ENCODE measurements at places on chromosomes 16 and 17.

GRCh38 chr17:27747462-27748359 lies 52.6 kb downstream of the NOS2 start:
- DNase-seq = no peak

GRCh38 chr16:84082835-84083569 lies 33.7 kb downstream of the MBTPS1 start:
- no peak for DNase-seq

- DNase-seq = no peak
Observed at GRCh38 chr17:3534881-3535252, 22.7 kb downstream of the TRPV3 start.

- DNase-seq = no peak
Observed at GRCh38 chr16:87966064-87966645, 14.9 kb downstream of the BANP start.

DNA sequence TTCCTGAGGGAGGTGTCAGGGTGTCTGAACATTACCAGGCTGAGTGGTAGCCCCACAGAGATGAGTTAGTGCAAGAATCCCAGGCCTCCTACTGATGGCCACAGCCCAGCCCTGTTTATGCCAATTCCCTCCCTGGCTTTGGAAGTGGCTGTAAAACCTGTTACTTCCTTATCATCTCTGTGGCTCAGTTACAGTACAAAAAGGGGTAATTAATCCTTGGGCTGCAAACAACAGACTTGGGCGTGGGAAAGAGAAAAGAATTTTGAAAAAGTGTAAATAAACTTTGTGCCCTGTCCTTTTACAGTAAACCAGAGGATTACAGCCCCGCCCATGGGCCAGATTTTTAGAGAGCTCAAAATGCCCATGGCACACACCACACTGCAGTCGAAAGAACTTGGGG lies 73.1 kb upstream of the AXIN2 start:
- DNase-seq = no peak

DNA sequence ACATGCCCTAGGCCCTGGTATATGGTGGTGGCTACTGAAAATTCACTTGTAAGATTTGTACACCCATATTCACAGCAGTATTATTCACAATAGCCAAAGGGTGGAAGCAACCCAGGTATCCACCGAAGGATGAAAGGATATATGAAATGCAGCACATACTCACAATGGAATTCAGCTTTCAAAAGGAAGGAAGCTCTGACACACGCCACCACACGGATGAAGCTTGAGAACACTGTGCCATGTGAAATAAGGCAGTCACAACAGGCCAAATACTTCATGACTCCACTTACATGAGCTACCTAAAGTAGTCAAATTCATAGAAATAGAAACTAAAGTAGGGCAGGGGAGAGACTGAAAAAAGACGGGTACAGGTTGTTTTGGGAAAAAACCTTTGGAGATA lies 2.9 kb downstream of the XPO6 start:
- DNase-seq = no peak

GRCh38 chr16:11384184-11384955 lies 39.1 kb downstream of the RMI2 start:
- no peak for DNase-seq

DNA sequence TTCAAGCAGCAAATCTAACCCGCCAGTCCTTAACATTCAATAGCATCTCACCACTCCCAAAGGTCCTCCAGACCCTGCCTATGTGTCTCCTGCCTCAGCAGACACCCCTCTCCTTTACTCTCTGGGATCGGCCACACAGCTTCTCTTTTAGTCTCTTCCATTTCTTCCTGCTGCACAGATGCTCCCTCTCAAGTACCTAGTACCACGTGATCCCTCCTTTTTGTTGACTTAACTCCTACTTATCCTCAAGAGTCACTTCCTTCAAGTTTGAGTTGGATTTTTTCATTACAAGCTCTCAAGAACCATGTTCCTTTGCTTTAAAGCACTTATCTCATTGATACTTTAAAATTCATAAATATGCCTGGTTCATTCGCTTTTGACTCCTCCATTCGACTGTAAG lies 24.9 kb downstream of the AMFR start:
- DNase-seq = no peak

GRCh38 chr16:31508706-31509195 lies 560 bp upstream of the RUSF1 start:
- DNase-seq = no peak

DNA sequence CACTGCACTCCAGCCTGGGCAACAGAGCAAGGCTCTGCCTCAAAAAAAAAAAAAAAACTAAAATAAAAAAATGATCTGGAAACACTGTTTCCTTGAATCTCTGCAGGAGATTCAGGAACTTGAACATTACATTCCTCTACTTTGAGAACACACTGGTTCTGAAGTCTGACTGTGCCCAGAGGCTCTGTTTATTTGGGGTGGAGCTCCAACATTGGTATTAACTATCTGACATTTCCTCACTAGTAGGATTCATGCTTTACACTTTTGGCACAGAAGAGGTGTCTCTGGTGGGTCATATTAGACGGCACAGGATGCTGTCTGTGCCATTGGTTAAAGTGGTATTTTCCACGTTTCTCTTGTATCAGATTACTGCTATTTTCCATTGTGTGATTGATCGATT lies 10.4 kb downstream of the SULT1A2 start:
- no peak for DNase-seq

GRCh38 chr16:1923299-1924034 lies 5.3 kb upstream of the HS3ST6 start:
- no peak for DNase-seq

- DNase-seq = no peak
Observed at GRCh38 chr17:75959051-75959838, 18.4 kb upstream of the FBF1 start.

- no peak for DNase-seq
Observed at GRCh38 chr17:31466096-31466760, 74.8 kb downstream of the RAB11FIP4 start.

DNA sequence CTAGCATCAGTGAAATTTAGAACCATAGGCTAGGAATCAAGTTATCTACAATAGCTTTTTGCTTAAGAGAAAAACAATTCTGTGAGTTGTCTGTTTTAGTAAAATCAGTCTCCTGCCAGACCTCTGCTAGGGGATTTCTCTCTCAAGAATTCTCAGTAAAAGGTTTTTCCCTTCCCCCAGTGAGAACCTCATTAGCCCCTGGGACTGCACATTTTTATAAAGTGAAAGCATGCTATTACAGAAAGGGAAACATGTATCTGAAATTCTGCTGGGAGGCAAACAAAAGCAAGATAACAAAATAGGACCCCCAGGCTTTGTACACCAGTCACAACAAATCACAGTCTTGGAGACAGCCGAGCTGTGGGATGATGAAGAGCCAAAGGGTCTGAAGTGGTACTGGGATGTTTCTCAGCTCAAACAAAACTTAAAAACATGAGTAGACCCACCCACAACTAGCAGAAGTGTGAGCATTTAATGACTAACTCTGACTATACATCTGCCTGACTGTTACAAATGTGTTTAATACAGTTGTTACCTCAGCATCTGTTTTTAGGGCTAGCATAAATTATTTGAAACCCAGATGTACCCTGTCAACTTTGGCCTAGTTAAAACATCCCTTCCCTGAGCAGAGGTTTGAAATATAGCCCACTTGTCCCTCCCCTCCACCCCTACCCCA lies 20.0 kb upstream of the GLG1 start:
- no peak for DNase-seq

GRCh38 chr16:89764711-89765201 lies 43.4 kb downstream of the ZNF276 start:
- no peak for DNase-seq

DNA sequence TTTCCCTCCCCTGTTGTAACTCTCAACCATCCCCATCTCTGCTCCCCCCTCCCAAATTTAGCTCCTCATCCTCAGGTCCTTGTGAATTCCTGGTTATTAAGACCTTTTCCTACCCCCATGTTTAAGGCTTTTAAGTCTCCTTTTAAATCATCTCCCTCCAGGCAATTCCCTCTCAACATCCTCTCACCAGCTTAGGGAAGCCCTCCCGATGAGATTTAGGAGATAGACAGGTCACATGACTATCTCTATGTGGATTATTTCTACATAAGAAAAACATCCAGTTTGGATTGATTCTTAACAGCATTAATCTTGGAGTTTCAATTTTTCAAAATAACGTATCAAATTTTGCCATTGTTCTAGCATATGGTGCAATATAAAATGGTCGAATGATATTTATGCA lies 12.5 kb upstream of the WSB1 start:
- no peak for DNase-seq

DNA sequence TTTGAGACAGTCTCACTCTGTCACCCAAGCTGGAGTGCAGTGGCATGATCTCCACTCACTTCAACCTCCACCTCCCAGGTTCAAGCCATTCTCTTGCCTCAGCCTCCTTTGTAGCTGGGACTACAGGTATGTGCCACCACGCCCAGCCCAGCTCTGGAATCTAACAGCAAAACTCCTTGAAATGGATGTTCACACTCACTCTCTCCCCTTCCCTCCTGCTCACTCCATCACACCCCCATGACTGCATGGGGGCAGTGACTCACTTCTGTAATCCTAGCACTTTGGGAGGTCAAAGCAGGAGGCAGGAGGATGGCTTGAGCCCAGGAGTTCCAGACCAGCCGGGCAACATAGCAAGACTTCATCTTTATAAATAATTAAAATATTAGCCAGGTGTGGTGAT lies 11.1 kb upstream of the TFAP4 start:
- DNase-seq = no peak

- DNase-seq = no peak
Observed at GRCh38 chr17:43759836-43760235, 1.2 kb upstream of the SOST start.

DNA sequence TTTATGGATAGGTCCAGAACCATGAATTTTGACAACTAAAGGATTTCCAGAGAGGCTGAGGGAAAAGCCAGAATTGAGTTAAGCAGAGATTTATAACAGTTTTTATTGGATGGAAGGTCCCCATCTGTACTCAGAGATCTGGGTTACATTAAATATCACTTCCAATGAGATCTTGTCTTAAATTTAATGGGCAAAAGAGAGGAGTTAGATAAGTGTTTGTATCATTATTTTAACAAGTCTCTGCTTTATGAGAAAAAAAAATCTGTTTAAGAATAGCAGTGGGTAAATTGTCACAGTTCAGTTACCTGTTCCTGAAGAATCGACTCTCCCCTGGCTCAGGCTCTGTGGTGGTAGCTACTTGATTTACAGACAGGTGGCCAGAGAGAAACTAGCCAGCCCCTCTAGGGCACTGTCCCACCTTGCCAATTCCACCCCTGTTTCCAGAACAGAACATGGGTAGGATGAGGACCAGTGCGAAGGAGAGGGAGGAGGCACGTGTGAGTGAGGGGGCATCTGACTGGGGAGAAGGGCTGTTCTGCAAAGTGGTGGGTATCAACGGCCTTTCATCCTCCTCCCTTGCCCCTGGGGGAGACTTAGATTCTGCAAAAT lies 22.1 kb upstream of the CRHR1 start:
- no peak for DNase-seq

- no peak for DNase-seq
Observed at GRCh38 chr17:72171703-72172667, 51.2 kb downstream of the SOX9 start.

GRCh38 chr16:50234771-50235556 lies 31.4 kb upstream of the ADCY7 start:
- DNase-seq = no peak

DNA sequence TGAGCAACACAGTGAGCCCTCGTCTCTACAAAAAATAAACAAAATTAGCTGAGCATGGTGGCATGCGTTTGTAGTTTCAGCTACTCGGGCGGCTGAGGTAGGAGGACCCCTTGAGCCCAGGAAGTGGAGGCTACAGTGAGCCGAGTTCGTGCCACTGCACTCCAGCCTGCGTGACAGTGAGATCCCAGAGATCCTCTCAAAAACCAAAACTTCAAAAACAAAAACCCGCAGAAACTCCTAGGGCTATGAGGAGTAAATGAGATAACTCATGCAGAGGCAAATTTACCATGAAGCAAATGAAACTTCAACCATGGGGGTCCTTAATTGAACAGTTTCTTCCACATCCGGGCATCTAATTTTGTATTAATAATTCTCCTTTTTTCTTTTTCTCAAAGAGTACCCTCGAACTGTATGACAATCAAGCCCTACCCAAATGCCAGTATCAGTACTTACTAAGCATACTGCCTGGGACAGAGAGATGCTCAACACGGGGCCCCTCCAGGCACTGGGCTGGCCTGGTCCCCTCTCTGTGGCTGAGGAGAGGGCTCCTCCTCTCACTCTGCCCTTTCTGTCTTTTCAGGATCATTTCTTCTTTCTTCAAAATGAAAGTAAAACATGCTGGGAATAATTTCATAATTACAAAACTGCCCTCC lies 789 bp upstream of the PIPOX start:
- no peak for DNase-seq

DNA sequence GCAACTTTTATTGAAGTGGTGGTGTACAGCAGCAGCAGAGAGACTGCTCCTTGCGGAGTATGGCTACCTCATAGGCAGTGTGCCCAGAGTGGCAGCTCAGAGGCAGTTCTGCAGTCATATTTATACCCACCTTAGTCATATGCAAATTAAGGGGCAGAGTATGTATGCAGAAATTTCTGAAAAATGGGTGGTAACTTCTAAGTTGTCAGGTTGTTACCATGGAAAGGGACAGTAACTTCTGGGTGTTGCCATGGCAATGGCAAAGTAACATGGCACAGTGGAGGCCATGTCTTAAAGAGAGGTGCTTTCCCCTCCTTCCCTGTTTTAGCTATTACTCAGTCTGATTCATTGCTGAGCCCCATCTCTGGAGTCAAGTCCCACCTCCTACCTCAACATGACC lies 53.4 kb downstream of the MEOX1 start:
- no peak for DNase-seq

- no peak for DNase-seq
Observed at GRCh38 chr16:80427795-80428194, 113.0 kb upstream of the DYNLRB2 start.

- DNase-seq = no peak
Observed at GRCh38 chr16:57514791-57515600, 21.4 kb downstream of the CCDC102A start.

- DNase-seq = no peak
Observed at GRCh38 chr16:86203557-86204275, 304.8 kb downstream of the IRF8 start.

DNA sequence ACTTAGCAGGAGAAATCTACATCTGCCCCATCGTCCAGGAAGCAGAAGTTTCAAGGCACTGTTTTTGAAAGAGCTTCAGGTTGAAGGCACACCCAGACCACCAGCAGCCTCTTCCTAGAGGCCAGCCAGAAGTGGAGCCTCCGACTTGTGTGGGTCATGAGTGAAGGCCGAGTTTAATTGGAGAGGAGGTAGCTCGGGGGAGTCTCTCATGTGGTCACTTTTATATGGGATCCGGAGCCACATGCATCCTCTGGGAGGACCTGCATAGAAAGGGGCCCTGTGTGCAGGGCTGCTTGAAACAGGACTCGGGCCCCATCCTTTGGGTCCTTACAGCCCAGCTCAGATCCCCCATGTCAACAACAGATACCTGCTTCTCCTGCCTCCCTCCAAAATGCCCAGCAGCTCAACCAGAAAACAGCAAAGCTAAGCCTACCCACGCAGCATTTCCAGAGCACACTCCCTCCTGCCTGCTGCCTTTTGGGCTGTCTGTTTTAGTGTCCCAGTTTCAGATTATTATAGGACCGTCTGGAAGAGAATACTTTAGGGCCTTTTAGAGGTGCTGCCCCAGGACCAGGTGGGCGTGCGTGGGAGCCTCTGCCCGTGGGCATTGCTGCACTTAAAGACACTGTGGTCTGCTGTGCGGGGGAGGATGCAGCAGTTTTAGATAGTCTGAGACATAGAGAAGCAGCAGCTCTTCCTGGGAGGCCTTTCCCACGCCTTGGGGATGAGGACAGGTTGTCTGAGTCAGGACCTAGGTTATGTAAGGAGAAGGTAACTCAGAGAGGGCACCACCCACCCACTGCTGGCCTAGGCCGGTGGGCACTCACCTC lies 29.5 kb downstream of the MPRIP start:
- no peak for DNase-seq

- no peak for DNase-seq
Observed at GRCh38 chr17:21240369-21241055, 12.7 kb downstream of the NATD1 start.
